Liver (tissue), 10 donors: ENCODE measurements at places on chromosomes 11 and 22. TPM values are rescaled to one million over a fixed set of nuclear protein-coding genes. Genes with fewer than 3 reads are reported as not detected.

GRCh38 chr22:46887978-46888377 lies 125.5 kb downstream of the TBC1D22A start:
- no peak for DNase-seq
- H3K27ac ChIP-seq = no peak overlapping the region
- H3K4me3 ChIP-seq = no peak overlapping the region

DNA sequence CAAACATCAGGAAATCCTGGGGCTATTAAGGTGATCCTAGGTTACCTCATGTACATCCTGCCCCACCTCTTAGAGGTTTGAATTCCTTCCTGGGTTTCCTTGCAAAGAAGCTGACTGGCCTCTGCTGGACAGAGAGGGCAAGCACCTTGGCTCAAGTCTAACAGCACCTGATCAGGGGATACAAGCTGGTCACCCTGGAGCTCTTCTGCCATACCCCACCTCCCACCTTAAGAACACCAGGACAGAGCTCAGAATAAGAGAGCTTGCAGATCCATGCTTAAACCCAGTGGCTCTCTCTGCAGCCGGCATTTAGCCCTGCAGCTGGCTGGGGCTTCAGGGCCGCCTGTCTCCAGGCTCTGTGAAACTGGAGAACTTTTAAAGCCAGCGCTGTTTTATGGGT lies 386.6 kb upstream of the NARS2 start:
- no peak overlapping the region for H3K4me3 ChIP-seq
- no peak overlapping the region for H3K27ac ChIP-seq
- no peaks in the 10 kb centered on the region for H3K36me3 ChIP-seq
- no peak for DNase-seq
- H3K27me3 ChIP-seq = no peaks in the 10 kb centered on the region

- no peak for DNase-seq
- H3K36me3 ChIP-seq = no peaks in the 10 kb centered on the region
- no peaks in the 10 kb centered on the region for H3K27me3 ChIP-seq
Measured at GRCh38 chr22:47586038-47586437, 823.6 kb downstream of the TBC1D22A start.

DNA sequence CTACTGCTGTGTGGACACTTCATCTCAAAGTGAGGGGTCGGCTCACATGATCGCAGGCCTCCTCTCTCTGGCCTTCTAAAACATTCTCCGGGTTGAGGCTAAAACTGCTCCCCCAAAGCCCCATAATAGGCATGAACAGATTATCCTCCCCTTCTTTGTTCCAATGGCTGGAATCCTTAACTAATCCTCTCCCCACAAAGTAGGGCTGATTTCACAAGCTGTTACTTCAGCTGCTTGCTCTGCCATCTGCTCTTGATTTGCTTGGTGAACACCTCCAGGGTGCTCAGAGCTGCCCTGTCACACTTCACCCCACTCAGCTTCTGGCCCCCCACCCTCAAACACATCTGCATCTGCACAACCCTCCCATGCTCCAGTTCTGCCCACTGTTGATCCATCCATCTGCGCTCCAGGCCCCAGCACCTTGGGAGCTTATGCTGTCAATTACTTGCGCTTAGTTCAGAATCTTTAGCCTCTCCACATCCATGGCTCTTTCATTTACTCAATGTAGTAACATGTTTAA lies 173.1 kb upstream of the API5 start:
- no peak overlapping the region for H3K4me3 ChIP-seq
- no peak overlapping the region for H3K27ac ChIP-seq
- no peaks in the 10 kb centered on the region for H3K36me3 ChIP-seq
- no peaks in the 10 kb centered on the region for H3K27me3 ChIP-seq

DNA sequence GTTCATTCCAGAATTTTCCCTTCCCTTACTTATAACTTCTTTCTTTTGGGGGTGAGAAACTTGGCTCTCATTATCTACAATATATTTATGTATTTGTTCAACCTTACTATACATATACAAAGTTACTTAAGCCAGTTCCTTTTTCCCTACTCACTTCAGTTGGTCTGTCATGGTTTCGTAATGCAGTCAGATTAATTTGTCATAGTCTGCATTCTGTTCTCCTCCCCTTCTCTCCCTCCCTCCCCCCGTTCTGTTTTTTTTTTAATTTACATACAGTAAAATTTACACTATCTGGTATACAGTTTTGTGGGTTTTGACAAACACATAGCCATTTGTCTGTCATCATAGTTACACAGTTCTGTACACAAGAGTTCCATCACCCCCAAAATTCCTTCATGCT lies 71.8 kb upstream of the ADORA2A start:
- no peaks in the 10 kb centered on the region for H3K27me3 ChIP-seq
- no peak for DNase-seq
- no peak overlapping the region for H3K27ac ChIP-seq
- no peaks in the 10 kb centered on the region for H3K4me1 ChIP-seq
- H3K36me3 ChIP-seq = peaks cover 18% of the 10 kb centered on the region
- no peak overlapping the region for H3K4me3 ChIP-seq

- peaks cover 17% of the 10 kb centered on the region for H3K4me1 ChIP-seq
- peak overlapping the region; percentile 83 for H3K4me3 ChIP-seq
- H3K27ac ChIP-seq = peak overlapping the region; percentile 90
- H3K36me3 ChIP-seq = no peaks in the 10 kb centered on the region
- no peaks in the 10 kb centered on the region for H3K27me3 ChIP-seq
Measured at GRCh38 chr11:117328375-117329010, 839 bp downstream of the CEP164 start.

- peaks cover 1% of the 10 kb centered on the region for H3K4me1 ChIP-seq
- no peak overlapping the region for H3K4me3 ChIP-seq
- H3K27ac ChIP-seq = no peak overlapping the region
- H3K36me3 ChIP-seq = no peaks in the 10 kb centered on the region
- peak; percentile 28 for DNase-seq
Measured at GRCh38 chr11:119472856-119473222, 49.9 kb upstream of the THY1 start.

- H3K4me1 ChIP-seq = no peaks in the 10 kb centered on the region
- H3K27ac ChIP-seq = no peak overlapping the region
- no peaks in the 10 kb centered on the region for H3K36me3 ChIP-seq
- H3K4me3 ChIP-seq = no peak overlapping the region
- no peak for DNase-seq
Measured at GRCh38 chr11:107679255-107680024, 32.4 kb downstream of the SLN start.

The TNKS1BP1 gene
- total RNA-seq = 61.9 TPM

The KCNE3 gene
- total RNA-seq = 5.4 TPM
